ENCODE measurements at places on chromosomes 2 and 18.
A peak's percentile ranks its signal among the peaks of the same experiment; 100 is the strongest.

DNA sequence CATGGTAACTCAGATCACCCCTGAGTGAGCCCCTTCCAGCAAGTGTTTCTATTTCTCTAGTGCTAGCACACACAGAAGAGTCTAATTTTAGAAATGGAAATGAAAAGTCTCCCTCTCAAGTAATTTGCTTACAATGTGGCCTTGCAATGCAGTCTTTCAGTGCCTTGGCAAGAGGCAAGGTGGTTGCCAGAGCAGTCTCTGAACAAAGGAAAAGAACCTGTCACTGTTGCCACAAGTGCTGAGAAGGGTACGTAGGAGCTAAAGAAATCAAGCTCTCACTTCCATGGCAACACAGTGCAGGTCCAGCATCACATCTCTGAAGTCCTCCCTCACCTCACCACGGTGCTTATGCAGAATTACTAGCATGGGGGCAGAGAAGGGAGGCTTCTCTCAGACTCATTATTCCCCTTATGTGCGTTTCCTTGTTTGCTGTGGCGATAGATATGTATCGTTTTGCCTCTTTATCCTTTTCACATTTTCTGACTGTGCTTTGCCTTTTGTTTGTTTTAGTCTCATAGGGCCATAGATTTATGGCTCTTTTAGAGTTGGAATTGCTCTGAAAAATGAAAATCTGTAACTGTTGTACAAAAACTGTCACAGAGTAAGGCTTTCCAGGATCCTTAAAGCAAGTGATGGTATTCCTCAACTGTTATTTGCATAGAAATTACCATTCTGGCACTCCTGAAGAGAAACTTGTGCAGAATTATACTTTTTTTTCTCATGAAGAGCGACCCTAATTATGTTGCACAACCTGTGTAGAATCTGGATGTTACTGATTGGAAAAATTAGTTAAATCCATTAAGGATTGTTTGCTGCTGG lies 164.8 kb downstream of the CCDC85A start:
- DNase-seq: no peak

- DNase-seq: no peak
These were observed 26.0 kb downstream of the CWC22 start for GRCh38 chr2:179981085-179981484.

DNA sequence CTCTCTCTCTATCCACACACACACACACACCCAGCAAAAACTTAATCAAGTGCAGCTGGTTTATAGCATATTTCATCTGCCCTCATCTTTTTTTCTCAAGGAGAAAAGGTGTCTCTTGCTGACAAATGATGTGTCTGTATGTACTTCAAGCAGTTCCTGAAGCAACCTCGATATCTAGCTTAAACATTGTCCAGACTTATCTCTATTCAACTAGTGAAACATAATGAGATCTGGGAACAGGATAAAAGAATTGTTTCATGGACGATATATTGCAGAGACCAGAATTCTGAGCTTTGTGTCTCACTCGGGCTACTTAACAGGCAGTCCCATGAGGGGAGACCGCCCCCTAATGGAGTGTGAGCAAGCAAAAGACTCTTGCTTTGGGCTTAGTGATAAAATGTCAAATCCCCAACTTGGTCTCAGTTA lies 929.2 kb upstream of the SOX11 start:
- peak; percentile 84 for DNase-seq

- DNase-seq: no peak
These were observed 31.9 kb downstream of the SPAG16 start for GRCh38 chr2:213316001-213316735.

DNA sequence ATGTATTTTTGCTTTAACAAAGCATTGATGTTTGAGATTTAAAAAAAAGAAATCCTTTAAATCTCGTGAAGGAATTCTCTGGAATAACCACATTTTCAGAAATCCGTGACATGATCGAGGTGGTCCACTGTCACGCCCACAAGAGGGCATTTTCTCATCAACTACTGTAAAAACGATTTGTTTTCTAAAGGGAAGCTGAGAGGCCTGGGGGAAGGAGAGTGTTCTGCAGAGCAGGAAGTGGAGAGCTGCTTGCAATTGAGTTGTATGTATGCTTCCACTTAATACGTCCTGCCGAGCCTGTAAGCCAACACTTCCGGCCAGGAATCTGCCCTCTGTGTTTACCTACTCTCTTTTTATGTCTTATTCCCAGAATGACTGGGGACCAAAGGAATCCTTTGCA lies 19.4 kb downstream of the KLHL29 start:
- DNase-seq: peak; percentile 28

- DNase-seq: no peak
These were observed 773.9 kb downstream of the BCL11A start for GRCh38 chr2:59779571-59779970.

GRCh38 chr2:144146076-144146475 lies 373.8 kb downstream of the ZEB2 start:
- no peak for DNase-seq

DNA sequence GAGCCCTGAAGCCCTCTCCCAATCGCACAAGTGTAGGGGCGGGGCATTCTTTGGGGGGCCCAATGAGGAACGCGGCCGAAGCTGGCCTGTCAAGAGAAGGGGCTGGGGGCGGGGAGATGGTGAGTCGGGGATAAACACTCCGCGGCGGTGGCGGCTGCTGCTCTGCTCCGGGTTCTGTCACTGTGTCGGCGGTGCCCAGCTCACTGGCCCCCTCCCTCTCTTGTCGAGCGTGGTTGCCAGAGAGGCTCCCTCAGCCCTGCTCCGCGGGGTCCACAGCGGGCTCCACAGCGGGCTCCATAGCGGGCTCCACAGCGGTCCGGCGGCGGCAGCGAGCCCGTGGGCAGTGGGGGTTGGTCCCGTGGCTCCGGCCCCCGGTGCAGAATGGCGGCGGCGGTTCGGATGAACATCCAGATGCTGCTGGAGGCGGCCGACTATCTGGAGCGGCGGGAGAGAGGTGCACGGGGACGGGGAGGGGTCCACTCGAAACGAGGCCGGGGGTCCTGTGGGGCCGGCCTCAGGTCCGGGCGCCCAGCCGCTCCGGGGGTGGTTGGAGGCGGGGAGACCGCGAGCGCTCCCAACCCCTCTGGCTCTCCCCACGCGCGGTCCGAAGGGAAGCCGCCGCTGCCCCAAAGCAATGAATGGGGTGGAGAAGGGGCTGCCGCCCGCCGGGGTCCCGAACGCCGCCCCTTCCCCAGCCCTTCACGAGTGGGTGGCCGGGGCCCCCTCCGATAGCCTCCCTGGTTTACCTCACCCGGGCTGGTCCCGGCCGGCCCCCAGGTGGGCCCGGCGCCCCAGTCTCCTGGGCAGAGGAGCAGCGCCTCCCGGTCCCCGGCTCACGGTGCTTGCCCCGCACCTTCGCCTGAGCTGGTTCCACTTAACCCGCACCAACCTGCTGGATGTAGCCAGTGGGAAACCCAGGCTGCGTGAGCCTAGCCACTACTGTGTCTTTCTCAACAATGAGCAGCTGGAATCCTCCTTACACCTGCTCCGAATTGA lies at the start of gene MXD1:
MXD1 (plus strand) TSS at position 160 of the 996 bp plus-strand sequence; CDS start at position 382, 222 bp downstream.
- DNase-seq: peak; percentile 61

GRCh38 chr2:139067874-139068273 lies 287.7 kb upstream of the NXPH2 start:
- DNase-seq: no peak

- no peak for DNase-seq
These were observed 17.4 kb upstream of the STON1 start for GRCh38 chr2:48512571-48512970.

DNA sequence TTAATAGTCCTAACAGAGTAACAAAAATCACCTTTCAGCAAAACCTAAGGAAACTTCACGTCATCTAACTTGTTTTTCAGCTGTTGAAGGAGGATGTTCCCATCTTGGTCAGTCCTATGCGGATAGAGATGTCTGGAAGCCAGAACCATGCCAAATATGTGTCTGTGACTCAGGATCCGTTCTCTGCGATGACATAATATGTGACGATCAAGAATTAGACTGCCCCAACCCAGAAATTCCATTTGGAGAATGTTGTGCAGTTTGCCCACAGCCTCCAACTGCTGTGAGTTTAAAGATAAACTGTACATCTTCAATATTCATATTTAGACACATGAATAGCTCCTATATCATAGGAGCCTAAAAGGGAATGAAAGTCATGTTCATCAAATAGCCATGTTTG lies 10.5 kb downstream of the COL3A1 start:
- no peak for DNase-seq

DNA sequence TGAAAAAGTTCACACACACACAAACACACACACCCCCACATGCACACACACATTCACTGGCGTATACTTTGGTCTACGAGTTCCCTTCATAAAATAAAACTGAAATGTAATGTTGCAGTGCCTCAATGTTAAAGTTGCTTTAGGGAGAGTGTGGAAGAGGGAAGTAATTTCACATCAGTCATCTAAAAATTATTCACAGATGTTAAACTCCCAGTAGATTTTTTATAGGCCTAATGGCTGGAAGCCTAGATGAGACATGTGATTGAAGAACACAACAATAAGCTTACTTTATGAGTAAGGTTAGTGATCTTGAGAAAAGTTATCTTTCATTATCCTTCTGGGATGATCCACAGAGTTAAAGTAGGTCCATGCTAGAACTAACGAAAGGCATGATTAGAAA lies 506.7 kb upstream of the CNTNAP5 start:
- no peak for DNase-seq

DNA sequence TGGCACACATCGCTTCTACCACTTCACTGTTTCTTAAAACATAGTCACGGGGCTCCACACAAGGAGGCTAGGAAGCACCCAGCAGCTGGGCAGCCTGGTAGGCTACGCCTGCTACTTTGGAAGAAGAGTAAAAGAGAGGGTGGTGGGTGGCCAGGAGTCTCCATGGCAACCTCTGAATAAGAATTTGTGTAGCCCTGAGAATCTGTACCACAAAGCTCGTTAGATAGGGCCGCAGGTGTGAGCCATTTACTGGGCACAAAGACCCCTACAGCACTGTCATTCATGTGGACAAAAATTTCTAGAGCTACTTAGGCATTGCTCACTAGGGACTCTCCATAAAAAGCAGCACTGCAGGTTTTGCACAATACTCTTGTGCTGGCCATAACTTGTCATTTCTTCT lies 166.4 kb upstream of the MSH6 start:
- no peak for DNase-seq

DNA sequence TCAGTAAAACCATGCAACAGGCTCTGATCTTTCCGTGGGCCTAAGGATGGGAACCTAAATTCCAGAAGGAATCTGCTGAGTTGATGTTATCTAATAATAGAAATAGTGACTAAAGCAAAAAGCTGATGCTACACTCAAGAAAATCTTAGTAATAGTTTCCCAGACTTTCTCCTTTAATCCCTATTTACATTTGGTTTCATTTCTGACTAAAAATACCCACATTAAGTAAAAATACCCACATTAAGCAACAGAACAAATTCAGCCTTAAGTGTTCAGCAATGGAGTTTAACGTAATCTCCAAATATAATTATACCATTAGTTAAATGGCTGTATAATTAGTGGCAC lies 50.3 kb downstream of the CCBE1 start:
- DNase-seq: no peak

GRCh38 chr2:2788076-2788475 lies 457.0 kb upstream of the MYT1L start:
- peak; percentile 90 for DNase-seq

- no peak for DNase-seq
These were observed 34.6 kb upstream of the MAL start for GRCh38 chr2:94990956-94991355.

GRCh38 chr2:106638043-106638442 lies 150.9 kb downstream of the CD8B2 start:
- DNase-seq: peak; percentile 73

GRCh38 chr18:555705-556457 lies 24.3 kb upstream of the CETN1 start:
- no peak for DNase-seq

GRCh38 chr2:123303731-123304130 lies 721.4 kb upstream of the CNTNAP5 start:
- DNase-seq: no peak

DNA sequence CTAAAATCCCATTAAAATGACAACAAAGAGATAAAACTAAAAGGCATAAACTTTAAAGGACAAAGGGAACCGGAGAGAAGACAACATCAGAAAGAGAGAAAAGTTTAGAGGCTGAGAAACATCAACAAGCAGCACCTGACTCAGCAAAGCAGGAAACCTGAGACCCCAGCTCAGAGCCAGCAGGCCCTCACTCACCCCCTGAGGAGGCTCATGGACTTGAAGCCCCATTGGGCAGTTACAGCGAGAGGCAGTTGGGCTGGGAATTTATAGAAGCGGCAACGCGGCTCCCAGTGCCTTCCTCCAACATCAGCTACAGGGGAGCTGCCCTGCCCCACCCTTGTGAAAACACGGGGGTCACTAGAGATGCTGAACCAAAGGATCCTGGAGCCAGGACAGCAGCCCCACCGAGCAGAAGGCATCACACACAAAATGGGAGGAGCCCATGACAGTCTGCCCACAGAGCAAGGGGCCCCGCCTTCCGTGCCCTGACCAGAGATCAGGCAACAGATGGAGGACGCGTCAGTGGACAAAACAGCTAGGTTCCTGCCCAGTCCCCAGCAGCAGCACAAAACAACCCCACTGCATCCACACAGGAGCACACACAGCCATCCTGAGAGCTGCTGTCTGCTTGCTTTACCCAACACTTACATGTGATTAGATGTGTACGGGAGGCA lies 52.7 kb downstream of the CMPK2 start:
- no peak for DNase-seq

DNA sequence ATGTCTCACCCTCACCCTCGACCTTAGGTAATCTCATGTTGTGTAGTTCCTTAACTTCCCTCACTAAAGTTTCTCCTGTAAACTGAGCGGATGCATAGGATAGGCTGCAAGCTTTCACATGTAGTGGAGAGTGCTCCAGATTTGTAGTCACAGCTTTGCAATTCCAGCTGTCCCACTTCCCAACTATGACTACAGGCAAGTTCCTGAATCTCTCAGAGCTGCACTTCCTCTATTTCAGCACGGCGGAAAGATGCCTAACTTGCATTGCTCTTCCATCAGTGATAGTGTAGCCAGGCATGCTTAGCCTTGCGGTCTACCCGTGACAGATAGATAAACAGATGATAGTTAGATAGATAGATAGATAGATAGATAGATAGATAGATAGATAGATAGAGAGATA lies 183.1 kb upstream of the CCDC68 start:
- no peak for DNase-seq

DNA sequence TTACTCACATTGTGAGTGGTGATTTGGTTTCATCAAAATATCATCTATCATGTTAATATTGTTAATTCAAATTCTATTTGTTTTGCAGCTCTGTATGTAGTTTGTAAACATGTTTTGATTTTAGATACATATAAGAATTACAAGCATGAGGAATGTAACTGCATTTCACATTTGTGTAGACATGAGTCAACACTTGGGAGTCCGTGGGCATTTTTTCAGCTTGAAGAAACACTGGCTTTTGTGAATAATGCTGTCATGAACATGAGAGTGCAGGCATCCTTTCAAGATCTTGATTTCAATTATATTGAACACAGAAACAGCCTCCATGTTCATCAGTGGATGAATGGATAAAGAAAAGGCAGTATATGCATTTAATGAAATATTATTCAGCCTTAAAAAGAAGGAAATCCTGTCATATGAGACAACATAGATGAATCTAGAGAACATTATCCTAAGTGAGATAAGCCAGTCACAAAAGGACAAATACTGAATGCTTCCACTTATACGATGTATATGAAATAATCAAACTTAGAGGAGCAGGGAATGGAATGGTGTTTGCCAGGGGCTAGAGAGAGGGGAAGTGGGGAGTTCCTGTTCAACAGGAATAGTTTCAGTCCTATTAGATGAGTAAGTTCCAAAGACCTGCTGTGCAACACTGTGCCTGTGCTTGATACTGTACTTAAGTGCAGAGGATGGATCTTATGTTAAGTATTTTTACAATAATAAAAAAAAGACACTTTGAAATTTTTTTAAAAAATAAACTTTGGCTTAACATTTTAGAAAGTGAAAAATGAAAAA lies 194.9 kb downstream of the LRATD1 start:
- no peak for DNase-seq
